Cortex of kidney (tissue), 1 donor: ENCODE measurements at places on chromosomes 2 and 18.

DNA sequence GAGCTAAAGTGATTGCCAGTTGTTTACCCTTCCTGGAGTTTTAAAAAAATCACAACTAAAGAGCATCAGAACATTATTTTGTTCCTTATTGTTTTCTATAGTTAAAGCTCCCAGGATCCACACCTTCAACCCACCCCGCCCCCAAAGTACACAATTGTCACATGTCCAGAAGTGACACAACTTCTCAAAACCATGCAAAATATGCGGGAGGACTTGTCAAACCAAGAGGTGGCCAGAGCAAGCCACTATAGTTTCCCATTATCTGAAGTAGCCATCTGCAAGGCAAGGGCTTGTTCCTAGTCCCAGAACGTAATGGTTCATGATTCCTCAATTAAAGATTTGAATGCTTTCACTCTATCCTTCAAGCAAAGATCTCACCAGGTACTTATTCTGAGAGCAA is 9.9 kb upstream of the INO80C start:
- DNase-seq: no peak

DNA sequence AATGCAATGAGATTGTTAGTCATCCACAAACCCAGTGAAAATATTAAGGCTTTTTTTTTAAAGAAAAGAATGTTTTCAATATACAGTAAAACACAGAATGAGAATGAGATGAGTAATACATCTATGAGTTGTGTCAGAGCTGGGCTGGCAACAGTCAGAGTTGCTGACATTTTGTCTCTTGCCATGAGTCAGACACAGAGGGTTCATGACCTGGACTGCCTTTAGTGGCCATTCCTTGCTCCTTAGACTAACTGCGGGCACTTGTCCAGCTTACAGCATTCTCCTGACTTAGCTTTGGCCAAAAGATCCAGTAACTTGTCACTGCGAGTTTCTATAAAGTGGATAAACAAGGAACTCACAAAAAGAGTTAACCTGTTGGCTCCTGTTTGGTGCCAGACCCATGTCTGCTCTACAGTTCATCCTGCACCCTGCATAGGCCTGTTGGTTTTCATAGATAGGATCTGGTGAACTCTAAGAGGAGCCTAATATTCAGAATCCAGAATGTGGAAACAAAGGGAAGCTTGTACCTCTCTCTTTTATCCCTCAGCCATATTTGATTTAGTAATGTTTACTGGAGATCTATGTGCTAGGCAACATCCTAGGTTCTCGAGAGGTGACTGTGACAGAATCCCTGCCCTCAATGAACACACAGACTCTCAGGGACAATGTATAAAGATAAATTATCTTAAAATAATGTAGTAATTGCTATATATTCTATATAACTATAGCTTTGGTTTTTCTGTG is 391.5 kb upstream of the VWC2L start:
- DNase-seq: no peak

DNA sequence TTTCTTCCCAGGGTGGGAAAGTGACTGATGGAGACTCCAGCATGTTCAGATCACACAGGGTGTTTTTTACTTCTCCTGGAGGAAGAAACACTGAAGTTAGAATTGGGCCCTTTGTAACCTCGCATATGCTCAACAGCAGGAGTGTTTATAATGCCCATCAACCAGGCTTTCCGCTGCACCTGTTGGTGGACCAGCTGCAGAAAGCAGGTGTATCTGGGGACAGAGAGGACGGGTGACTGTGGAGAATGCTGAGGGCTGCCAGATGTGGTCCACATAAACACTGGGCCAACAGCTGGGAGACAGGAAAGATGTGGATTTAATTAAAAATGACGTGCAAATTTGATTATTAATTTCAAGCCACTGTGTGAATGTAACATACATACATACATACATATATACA is 335.5 kb upstream of the SPRED2 start:
- no peak for DNase-seq

GRCh38 chr2:12589802-12590320 is 126.9 kb upstream of the TRIB2 start:
- DNase-seq: no peak

DNA sequence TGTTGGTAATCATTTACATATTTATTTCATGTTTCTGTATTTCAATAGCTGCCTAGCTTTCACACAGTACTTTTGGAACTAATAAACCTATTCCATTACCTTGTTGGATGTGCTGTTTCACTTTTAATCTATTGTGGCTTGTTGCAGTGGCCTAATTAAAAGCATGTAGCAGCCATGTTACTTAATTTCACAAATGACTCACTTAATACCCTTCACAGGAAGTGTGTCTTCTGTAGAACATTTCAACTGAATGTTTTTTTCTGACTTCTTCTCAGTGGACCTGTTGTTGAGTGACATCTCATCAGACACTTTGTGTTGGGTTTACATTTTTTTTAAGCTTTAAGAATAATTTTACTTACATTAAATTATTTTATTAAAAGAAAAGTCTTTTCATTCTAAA is 260.5 kb upstream of the THUMPD2 start:
- no peak for DNase-seq

DNA sequence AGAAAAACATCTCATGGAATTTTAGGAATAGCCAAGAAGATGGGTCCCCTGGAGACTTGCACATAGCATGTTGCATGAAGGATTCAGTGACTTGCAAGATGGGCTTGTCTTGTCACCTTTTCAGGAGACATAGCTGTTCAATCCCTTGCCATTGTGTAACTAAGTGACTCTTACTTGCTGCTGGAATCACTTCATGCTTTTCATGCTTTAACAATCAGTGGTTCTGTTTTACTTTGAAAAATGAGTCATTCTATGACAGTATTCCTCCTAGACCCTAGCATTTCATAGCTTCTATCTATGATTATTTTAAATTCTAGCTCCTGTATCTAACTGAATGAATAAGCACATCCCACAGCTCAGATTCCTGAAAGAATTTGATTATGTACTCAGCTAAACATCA is 2.8 kb downstream of the KYNU start:
- no peak for DNase-seq

GRCh38 chr18:63119647-63120046 is 199.9 kb downstream of the BCL2 start:
- no peak for DNase-seq

- no peak for DNase-seq
These were observed 35.5 kb upstream of the SP5 start for GRCh38 chr2:170679607-170680079.

GRCh38 chr2:43616967-43617680 is 19.9 kb upstream of the PLEKHH2 start:
- no peak for DNase-seq

GRCh38 chr2:128369602-128370467 is 51.2 kb upstream of the HS6ST1 start:
- no peak for DNase-seq

DNA sequence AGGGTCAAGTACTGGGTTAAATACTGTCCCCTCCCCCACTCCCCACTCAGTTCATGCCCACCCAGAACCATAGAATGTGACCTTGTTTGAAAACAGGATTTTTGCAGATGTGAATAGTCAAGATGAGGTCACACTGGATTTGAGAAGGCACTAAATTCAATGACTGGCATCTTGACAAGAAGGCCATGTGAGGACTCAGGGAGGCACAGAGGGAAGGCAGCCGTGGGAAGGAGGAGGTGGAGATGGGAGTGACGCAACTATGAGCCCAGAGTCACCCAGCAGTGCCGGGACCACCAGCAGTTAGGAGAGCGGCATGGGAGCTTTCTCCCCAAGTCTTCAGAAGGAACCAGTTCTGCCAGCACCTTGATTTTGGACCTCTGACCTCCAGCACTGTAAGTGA is 257.3 kb downstream of the BCL2 start:
- DNase-seq: no peak
